Fibroblast of gingiva (primary cell): ENCODE measurements at places on chromosomes 12 and 14.

GRCh38 chr14:72830786-72831594, 62.9 kb downstream of the DPF3 start:
- no peak for DNase-seq

- DNase-seq = peak; percentile 26
Observed at GRCh38 chr12:107530701-107531100, 154.9 kb upstream of the PWP1 start.

- DNase-seq = no peak
Observed at GRCh38 chr12:45928309-45928708, 62.1 kb downstream of the SCAF11 start.

DNA sequence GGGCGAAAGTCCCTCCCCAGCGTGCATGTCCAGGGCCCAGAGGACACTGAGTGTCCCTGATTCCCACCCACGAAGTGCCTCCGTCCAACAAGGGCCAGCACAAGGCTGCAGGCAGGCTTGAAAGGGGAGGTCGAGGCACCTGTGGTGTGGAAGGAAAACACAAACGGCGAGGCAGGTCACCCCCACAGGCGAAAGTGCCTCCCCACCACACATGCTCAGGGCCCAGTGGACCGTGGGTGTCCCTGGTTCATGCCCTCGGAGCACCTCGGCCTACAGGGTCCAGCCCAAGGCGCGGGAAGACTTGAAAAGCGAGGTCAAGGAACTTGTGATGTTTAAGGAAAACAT, 370.4 kb downstream of the ALG10 start:
- no peak for DNase-seq

DNA sequence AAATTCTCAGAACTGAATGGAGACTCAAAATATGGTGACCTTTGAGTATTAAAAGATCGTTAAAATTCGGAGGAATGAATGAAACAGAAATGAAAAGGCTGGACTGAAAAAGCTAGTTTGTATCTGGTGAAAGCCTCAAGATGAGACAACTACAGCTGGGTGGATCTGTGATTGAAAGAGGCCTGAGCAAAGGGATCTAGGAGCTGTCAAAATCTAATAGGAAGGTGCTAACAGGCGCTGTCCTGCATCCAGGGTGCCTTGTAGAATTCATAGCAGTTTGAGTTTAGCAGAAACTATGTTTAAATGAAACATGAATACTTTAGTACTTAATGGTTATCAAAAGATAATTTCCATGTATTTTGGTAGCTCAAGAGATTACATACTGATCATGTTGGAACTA, 2.3 kb downstream of the YY1 start:
- no peak for DNase-seq

DNA sequence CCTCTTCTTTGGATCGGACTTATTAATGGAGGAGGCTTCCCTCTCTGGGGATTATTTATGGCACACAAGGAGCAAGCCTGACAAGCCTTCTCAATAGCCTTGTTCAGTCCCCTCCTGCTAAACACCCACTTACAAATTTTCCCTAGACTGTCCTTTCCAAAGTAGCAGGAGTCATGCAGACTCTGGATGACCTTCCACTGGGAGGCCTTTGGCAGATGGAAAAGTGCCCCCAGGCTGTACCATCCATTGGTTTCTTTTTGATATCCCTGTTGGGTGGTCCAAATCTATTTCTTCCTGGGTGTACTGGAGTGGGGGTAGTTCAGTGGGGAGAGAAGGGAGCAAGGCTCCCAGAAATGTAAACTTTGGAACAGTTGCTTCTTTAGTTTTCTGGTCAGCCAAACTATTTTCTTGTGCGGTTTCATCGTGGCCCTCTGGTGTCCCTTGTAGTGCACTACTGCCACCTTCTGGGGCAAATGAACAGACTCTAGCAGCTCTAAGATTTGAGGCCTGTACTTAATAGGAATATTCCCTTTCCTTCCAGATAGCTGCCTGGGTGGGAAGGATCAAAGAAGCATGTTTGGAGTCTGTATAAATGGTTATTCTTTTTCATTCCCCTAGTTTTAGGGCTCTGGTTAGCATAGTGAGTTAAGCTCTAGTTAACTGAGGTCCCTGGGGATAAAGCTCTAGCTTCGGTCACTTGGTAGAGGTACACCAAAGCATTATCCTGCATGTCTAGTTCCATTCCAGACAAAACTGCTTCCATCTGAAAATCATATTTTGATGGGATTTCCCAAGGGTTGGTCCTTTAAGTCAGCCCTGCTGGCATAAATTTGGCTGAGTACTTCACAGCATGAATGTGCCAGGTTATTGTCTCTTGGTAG, 409.5 kb downstream of the SLC6A15 start:
- DNase-seq = peak; percentile 72

- DNase-seq = no peak
Observed at GRCh38 chr14:22002860-22003284, 329.3 kb upstream of the OR4E1 start.

- no peak for DNase-seq
Observed at GRCh38 chr12:95611676-95612309, 60.5 kb upstream of the USP44 start.

GRCh38 chr14:103056322-103057027, 874 bp downstream of the CDC42BPB start:
- peak; percentile 66 for DNase-seq

DNA sequence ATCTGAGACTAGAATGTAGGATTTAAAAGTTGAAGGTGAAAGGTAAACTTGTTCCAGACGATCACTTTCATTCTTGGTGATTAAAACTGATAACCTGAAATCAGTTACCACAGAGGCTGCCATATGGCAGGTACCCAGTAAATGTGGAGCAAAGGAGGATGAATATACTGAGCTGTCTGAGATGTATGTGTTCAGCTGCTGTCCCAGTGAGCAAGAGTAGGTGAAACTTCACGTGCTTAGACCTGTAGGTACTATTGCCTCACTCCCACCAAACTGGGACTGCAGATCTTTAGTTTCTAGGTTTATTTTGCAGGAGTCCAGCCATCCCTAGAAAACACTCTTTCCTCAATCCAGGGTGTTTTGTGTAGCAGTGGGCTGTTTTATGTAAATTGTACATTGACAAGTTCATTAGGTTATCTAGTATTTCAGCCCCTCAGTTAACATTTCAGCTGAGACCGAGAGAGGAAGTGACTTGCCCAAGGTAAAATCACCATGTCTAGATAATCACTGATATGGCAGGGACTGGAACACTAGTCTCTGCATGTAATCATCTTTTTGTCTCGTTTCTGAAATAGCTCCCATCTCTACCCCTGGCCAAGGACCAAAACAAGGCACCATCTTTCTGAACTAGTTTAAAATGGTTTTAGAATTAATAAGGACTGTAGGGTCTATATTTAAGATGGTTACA, 62.7 kb downstream of the ATG14 start:
- DNase-seq = no peak

- DNase-seq = no peak
Observed at GRCh38 chr14:64594438-64594837, 44.7 kb downstream of the PPP1R36 start.

GRCh38 chr12:7629465-7629864, 36.2 kb downstream of the APOBEC1 start:
- no peak for DNase-seq

GRCh38 chr14:71333705-71334104, 426.4 kb downstream of the PCNX1 start:
- no peak for DNase-seq

- DNase-seq = no peak
Observed at GRCh38 chr12:73240110-73240509, 967.9 kb downstream of the TRHDE start.

GRCh38 chr14:81446279-81447007, 46.3 kb upstream of the STON2 start:
- no peak for DNase-seq

DNA sequence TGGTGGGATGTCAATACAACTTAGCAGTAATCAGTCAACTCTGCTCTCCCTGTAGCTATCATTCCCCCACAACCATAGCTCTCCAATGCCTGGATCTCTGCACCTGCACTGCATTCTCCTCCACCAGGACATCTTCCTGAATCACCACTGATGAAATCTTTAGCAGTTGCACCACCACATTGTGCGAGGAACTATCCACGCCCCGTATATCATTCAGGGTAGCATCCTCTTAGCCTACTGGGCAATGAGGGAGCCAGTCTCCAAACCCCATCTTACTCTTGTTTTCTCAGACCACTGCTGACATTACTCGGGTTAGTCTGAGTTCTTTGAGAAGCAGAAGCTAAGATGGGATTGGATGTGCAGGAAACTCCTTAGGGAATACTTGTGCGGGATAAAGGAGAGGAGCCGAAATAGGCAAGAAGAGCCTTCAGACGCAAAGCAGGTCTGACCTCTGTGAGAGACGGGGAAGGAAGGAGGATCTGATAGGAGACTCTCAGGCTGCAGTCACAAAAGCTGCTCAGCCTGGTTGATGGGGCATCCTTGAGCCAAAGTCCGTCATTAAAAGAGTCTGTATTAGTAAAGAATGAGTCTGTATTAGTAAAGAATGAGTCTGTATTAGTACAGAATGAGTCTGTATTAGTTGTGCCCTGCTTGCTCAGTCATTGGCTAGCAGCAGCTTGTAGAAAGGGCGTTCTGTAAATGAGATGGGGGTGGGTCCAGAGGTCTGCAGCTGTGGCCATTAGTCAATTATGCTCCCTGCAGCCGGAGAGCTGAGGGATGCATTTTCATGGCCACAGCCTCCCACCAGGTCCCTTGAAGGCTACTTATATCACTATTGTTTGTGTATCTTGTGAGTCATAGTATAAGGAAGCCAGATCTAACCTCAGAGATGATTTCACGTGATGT, 49.6 kb upstream of the RASSF3 start:
- peak; percentile 95 for DNase-seq

DNA sequence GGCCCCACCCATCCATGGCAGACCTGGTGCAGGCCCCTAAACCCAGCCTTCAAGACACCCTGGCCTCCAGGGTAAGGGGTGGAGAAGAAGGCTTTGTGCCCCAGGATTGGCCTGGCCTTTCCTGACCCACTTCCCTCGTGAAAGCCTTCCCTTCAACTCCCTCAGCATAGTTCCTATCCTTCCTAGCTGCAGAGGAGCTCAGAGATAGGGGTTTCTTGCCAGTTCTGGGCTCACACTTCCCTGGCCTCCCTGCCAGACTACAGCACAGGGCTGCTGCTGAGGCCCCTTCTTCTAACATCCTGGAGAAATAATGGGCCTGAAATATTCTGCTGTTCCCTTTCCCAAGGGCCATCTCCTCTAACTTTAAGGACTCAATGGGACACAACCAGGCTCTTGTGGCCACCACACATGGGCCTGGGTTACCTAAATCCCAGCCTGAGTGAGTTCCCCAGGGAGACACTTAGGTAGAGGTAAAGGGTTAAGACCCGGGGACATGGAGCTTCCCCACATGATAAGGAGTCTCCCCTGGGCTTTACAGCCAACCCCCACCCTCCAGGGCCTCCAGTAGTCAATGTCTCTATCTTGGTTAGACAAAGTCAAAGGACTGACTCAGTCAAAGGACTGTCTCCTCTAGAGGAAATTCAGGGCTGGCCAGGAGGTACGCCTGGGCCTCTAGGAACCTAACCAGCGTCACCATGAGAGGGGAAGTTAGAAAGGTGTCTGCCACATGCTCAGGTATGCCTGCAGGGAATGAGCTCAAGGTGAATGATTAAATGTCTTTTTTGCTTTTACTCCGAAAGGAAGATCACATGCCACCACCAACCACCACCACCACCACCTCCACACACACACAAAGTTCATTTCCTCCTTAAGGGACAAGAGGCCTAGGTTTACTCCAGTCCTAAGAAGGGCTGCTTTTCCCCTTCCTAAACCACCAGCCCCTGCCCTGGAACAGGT, 7.1 kb downstream of the ZFP36L1 start:
- DNase-seq = peak; percentile 85

DNA sequence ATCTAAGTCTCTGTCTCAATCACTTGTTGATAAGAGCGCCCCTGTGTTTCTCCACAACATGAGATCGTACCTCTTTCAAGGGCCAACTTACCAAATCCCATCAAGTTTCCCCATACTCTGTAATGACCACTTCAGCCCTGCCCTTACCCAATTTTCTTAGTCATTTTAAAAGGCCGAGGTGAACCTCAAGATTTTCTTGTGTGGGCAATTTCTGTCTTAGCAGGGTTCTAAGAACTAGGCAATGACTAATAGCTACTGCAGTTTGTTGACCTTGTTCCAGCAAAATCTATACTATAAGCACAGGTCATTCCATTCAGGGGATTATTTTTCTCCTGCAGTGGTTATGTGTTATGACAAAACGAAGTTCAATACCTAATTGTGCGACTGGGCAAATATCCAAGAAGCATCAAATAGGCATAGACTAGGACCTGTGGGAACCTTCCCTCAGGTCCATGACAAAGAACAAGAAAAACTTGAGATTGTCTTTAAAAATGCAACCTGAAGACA, 359.8 kb downstream of the PCNX1 start:
- peak; percentile 21 for DNase-seq

DNA sequence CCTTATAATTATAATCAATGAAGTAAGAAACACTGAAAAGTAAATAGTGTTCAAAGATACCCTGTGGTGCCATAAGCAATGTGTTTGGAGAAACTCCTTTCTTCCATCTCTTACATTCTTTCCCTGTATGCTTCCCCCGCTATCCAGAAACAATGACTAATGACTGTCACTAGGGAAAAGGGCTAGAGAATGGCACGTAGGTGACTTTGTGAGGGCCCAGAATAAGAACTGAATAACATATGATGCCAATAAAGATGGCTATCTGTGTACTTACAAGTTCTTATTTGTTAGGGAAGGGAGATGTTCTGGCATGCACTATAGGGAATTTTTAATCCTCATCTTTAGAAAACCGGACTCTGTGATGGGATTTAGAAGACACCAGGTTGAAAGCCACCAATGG, 4.7 kb upstream of the KRT7 start:
- DNase-seq = no peak

GRCh38 chr14:90674043-90674670, 142.1 kb downstream of the TTC7B start:
- DNase-seq = no peak

DNA sequence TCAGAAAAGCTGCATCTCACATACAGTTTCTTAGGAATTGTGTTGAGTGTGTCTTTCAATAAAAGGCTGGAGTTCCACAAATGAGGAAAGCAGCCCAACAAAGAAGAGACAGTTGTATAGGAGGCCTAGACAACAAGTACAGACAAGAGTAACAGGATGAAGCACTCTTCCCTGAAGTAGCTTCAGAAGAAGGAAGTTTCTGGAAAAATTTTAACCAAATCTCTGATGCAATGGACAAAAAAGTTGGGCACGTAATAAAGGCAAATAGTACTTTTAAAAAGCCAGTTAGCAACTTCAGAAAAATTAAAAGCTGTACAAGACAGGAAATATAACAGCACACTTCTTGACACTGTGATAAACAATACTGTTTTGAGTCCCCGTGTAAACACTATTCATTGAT, 134.1 kb upstream of the PLEKHG7 start:
- no peak for DNase-seq

DNA sequence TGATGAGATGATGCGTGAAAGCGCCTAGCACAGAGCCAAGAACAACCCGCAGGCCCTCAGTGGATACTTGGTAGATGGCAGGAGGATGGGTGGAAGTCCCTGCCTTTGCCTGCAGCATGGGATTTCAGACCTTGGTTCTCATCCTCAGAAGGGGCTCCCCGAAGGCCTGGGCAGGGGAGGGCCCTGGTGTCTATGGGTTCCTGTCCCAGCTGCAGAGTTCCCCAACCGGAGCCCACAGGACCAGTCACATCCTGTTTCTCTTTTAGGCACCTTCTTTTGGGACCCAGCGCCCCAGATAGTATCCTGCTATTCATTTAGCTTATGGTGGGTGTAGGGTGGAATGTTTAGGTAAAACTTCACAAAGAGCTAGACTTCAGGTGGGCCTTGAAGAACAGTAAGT, 55.5 kb downstream of the CALM1 start:
- DNase-seq = no peak
